C1 segment of cervical spinal cord (tissue), 14 donors: ENCODE measurements at places on chromosomes 2 and 18.
A peak's percentile ranks its signal among the peaks of the same experiment; 100 is the strongest.

GRCh38 chr2:215885536-215885935 lies 127.8 kb downstream of the MREG start:
- DNase-seq, result no peak

GRCh38 chr2:134268265-134268664 lies 14.4 kb downstream of the MGAT5 start:
- no peak for DNase-seq

- peak; percentile 57 for DNase-seq
Measured at GRCh38 chr2:20635675-20636584, 15.0 kb downstream of the HS1BP3 start.

- DNase-seq, result no peak
Measured at GRCh38 chr2:109333414-109334210, 204.6 kb downstream of the SH3RF3 start.

DNA sequence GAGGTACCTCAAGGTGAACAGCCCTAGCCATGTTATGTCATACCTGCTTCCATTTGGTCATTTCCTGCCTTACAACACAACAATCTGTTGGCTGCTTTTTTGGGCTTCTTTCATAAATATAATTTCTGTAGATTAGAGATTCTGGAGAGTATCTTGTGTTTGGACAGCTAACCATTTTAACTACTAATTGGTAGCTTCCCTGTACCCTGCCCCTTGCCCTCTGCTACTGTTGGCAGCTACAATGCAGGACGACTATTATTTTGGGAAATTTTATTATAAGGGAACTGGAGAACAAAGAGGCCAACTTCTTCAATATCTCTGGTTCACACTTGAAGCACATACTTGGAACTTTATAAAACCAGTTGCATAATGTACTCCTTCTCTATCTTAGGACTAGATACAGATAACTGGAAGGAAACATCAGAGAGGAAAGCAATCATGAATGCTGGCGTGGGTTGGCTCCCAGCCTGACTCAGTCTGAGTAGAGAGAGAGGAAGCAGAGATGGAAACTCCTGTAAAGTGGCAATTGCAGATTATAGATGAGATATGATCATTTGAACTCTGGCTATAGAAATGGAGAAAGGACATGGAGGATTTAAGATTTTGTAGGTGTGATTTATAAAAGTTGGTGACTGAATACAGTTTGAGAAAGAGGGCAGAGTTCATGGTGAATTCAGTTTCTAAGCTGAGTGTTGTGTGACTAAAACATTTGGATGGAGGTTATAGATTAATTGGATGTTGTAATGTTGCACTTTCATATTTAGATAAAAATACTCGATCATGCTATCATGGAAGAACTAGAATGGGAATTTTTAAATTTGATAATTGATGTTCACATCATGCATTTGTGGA lies 74.5 kb downstream of the MDH1 start:
- DNase-seq, result no peak

- DNase-seq, result peak; percentile 2
Measured at GRCh38 chr18:8480506-8481328, 128.5 kb upstream of the RAB12 start.

GRCh38 chr2:166972002-166972401 lies 83.7 kb downstream of the XIRP2 start:
- no peak for DNase-seq

DNA sequence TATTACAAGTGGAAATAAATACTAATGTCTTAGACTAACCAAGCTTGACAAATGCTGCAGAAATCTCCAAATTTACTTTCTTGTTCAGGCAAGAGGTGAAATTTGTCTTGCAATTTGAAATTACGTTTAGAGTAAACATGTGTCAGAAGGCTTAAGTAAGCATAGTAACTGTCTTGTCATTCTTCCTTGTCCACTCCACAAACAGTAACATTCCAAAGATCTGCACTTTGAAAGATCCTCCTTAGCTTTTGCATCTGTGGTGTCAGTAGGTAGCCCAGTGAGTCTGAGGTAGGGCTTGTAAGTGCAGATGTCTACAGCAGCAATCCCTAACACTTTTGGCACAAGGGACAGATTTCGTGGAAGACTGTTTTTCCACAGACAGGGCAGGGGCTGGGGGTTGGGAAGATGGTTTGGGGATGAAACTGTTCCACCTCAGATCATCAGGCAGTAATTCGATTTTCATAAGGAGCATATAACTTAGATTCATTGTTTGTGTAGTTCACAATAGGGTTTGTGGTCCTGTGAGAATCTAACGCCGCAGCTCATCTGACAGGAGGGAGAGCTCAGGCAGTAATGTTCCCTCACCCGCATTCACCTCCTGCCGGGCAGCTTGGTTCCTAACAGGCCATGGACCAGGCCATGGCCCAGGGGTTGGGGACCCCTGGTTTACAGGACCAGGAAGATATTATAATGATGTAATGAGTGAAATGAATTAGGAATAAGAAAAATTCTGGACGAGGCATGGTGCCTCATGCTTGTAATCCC lies 18.6 kb downstream of the RASGRP3 start:
- no peak for DNase-seq

DNA sequence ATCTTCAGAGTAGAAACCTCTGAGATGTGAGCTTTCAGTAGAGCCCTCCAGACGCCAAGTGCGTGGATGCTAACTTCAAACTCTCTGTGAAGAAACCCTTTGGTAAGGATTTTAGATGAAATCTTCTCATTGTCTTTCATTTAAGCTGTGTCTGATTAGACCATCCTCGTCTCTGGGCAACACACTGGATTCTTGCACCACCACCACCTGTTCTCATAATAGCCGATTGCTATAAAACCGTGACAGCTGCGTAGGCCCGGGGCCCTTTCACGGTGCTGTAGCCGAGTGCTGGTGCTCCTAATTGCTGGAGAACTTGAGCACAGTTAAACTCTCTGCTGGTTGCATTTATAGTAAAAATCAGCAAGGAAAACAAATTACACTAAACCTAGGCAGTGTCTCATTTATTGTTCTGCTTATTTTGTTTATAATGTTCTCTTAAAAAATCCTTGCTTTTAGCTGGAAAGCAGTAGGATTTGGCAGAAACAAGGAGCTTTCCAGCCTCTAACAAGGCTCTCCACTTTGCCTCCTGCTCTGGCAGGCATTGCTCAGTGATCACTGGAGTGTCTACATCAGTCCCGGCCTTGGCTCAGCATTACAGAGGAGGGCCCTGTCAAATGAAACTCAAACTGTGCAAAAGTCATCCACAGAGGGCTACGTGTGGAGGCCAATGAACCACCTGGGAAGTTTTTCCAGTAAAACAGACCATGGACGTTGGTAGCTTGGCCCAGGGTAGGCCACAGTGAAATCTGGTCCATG lies 40.9 kb upstream of the MBP start:
- DNase-seq, result no peak

DNA sequence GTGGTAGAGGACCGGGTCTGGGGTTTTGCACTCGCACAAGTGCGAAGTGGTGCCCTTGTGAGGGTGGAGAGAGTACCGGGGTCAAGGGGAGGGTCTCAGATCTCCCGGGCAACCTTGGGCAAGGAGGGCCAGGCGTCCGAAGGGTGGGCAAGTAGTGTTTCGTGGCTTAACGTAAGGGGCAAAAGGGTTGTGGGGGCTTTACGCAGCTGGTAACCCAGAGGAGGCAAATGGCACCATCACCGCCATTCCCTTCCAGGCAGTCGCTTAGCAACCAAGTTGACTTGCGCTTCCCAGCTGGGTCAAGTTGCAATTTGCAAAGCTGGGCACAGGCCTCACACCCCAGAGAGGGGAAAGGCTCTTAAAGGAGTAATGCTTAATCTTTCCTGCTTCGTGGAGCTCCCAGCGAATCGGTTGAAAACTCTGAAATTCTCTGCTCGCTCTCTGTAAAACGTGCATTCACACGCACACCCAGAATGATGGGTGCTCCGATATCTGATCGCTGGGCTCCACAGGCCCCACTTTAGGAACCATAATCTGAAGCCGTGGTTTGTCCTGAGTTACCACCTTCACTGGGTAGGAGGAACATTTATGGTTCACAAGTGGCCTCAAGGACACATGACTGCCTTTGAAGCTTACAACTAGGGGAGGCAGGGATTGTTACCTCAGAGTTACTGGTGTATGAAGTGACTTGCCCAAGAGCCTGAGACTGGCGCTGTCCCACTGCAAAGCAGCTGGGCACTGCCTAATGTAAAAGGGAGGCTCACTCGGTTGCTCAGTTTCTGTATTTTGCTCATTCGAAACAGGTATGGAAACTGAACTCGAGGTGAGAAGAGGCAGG lies 127.9 kb downstream of the UXS1 start:
- no peak for DNase-seq

GRCh38 chr2:60759654-60760053 lies 3.6 kb downstream of the PAPOLG start:
- DNase-seq, result no peak

DNA sequence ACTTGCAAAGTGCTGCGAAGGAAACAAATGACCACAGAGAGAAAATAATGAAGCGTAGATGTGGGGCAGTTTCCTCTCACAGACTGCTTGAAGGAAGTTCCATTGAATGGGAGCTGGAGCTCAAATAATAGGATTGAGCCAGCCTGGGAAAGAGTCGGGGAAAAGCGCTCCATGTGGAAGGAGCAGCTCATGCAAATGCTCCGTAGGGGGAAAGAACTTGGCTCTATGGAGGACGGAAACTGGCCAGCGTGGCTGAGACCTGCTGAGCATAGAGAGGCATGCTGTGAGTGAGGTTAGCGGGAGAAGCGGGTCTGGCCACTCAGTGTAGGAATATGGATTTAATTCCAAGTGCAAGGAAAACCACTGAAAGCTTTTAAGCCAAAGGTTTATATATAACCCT lies 28.6 kb upstream of the VIT start:
- DNase-seq, result no peak

GRCh38 chr2:225282858-225283710 lies 116.4 kb upstream of the NYAP2 start:
- no peak for DNase-seq

DNA sequence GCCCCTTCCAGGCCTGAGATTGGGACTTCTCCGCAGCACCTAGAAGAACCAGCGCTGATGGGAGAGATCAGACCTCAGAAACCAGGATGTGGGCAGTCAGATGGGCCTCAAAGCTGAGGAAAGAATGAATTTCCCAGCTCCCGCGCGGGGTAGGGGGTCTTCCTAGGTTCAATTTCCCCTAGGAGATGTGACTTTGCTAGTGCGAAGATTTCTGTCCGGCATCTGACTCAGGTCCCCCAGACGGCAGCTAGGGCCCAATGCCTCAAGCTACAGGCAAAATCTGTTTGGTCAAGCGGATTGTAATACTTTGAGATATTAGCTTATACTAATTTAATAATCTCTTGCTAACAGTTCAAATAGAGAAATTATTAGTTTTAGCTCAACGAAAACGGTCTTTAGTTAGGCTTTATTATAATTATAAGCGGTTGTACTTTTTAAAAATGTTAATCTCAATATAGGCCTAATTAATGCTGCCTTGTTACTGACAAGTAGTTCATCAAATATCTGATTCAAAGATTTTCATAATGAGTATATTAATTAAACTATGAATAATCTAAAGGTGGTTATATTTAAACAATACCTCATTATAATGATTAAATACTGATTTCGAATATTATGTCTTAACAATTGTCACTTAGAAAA lies 5.8 kb downstream of the DLX1 start:
- DNase-seq, result no peak

GRCh38 chr2:180038997-180039396 lies 31.9 kb upstream of the CWC22 start:
- DNase-seq, result no peak

GRCh38 chr2:102736410-102737409 lies 25.1 kb upstream of the TMEM182 start:
- peak; percentile 51 for DNase-seq

GRCh38 chr2:89831641-89832498 lies 1140.4 kb downstream of the RPIA start:
- DNase-seq, result no peak

GRCh38 chr18:13217466-13217961 lies 1.0 kb upstream of the LDLRAD4 start:
- DNase-seq, result peak; percentile 70

- no peak for DNase-seq
Measured at GRCh38 chr18:49612515-49613033, 50.7 kb downstream of the LIPG start.

DNA sequence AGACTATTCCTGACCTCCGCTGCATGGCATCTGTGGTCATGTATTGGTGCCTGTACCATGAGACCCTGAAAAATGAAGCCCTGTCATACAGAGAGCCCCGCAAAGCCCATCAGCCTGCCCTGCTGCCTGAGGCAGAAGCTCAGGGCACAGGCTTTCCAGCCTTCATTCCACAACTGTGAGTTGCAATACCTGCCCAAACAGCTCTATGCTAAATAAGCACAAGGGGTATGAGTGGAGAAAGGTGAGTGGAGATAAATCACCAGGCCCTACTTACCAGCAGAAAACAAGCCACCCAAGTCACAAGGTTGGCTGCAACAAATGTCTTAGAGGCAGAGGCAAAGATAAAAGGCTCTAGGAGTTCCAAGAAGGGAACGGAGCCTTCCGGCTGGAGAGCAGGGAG lies 277.4 kb downstream of the TNS1 start:
- DNase-seq, result no peak

DNA sequence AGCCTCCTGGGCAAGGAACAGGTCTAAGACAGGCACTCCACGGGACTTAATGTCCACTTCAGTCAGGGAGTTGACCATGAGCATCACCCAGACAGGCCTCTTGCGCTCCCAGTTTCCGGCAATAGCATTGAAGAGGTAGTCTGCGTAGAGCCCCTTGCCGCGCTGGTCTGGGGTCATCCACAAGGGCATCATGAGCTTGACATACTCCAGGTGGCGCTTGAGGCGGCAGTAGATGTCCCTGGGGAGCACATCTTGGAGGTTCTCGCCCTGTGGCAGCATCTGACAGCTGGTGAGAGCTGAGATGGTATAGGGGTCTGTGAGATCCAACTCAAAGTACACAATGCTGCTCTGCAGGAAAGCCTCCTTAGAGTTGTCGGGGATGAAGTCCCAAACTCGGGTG lies 10.6 kb downstream of the TRABD2A start:
- DNase-seq, result no peak

- no peak for DNase-seq
Measured at GRCh38 chr2:11744631-11745394, 1.6 kb upstream of the LPIN1 start.

- DNase-seq, result peak; percentile 96
Measured at GRCh38 chr2:66432801-66433694, 1.9 kb upstream of the MEIS1 start.

- no peak for DNase-seq
Measured at GRCh38 chr18:54806526-54806925, 21.8 kb upstream of the RAB27B start.

DNA sequence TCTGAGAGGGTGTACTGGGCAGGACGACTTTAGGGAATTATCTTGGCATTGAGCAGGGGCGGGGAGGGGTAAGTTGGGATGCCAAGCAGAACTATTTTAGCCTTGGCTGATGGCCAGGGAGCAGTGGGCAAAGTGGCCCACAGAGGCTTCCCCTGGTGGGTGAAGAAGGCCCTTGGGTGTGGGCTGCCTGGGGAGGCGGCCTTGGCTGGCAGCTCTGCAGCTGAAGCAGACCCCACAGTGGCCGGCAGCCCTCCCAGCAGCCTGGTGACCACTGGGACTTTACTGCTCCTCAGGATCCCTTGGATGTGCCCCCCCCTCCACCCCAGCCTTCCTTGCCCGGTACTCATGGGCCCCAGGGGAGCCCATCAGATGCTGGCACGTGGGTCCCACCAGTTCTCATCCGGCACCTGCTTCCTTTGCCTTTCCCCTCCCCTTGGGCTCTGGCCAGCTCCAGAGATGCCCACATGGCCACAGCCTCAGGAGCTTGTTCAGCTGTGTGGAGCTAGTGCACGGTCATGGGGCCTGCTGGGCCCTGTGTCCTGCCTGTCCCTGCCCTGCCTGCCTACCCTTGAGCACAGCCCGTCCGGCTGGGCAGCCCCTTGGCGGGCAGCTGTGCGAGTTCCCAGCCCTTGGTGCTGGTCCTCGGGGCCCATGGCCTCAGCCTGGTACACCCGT lies 122.1 kb upstream of the HS6ST1 start:
- no peak for DNase-seq

- no peak for DNase-seq
Measured at GRCh38 chr2:40434731-40435271, 17.1 kb downstream of the SLC8A1 start.
